Mammary epithelial cell (primary cell): ENCODE measurements at places on chromosomes 3 and 15. TPM values are rescaled to one million over a fixed set of nuclear protein-coding genes. Genes with fewer than 3 reads are reported as not detected.

- peak; percentile 86 for DNase-seq
Observed at GRCh38 chr3:171407759-171408158, 52.4 kb downstream of the TNIK start.

The ALDH1A2 gene
- 0.47 and 0.61 TPM in 2 replicates for total RNA-seq

- no peak for DNase-seq
Observed at GRCh38 chr3:56593455-56594158, 36.6 kb downstream of the CCDC66 start.

- peak; percentile 89 for DNase-seq
Observed at GRCh38 chr3:197002701-197003454, 26.7 kb downstream of the MELTF start.

DNA sequence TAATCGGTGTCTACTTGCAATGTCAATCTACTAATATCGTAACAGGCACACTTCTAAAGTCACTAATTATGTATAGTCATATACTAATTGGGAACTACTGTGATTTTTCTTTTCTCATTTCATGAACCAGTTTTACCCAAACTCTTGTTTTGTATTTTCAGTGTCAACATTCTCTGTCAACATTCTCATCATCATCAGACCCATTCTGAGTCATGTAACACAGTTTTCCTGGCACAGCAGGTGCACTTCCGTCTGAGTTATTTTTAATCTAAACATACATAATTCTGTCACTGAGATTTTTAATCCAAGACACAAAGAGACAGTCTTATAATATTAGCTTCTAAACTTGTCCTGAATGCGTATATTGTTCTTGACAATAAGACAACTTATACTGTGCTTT, 205.1 kb upstream of the EIF1B start:
- DNase-seq = no peak

DNA sequence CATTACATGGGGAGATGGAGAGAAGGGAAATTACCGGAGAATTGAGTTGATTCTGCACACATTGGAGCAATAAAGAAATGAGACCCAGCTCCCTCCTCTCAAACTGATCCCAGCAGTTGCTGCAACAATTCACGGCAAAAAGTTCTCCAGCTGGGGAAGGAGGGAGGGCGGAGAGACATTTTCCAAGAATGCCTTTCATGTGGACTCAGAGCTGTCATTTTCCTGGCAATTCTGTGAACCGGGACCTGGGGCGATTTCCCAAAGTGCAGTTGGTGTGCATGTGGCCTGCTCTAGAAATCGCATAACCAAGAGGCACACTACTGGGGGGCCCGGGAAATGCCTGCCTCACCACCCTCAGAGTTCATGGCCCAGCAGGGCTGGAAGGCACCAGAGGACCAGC, 48.7 kb upstream of the IREB2 start:
- no peak for DNase-seq

The FRMD4B gene
- total RNA-seq = 64.1 and 65.4 TPM in 2 replicates

DNA sequence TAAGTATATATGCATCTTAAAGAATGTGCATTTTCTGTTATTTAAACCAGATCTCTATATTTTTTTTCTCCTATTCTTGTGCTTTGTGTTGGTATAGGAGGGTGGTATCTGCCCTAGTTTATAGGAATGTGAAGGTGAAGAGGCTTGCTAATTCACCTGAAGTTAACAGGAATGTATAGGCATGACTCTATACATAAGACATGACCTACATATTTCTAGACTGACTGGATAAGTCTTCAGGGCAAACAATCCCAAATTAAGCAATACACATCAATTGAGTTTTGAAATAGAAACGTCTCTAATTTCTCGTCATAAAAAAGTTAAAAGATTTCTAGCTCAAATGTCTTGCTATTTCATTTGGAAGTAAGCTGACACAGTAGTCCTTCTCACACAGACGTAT, 410.0 kb downstream of the DIPK2A start:
- no peak for DNase-seq

The MST1 gene
- 8.3 TPM for total RNA-seq

The APEH gene
- 163 and 183 TPM in 2 replicates for total RNA-seq

The RNU5B-1 gene
- total RNA-seq = not detected

The SHC4 gene
- total RNA-seq = 4.8 and 5.5 TPM in 2 replicates

DNA sequence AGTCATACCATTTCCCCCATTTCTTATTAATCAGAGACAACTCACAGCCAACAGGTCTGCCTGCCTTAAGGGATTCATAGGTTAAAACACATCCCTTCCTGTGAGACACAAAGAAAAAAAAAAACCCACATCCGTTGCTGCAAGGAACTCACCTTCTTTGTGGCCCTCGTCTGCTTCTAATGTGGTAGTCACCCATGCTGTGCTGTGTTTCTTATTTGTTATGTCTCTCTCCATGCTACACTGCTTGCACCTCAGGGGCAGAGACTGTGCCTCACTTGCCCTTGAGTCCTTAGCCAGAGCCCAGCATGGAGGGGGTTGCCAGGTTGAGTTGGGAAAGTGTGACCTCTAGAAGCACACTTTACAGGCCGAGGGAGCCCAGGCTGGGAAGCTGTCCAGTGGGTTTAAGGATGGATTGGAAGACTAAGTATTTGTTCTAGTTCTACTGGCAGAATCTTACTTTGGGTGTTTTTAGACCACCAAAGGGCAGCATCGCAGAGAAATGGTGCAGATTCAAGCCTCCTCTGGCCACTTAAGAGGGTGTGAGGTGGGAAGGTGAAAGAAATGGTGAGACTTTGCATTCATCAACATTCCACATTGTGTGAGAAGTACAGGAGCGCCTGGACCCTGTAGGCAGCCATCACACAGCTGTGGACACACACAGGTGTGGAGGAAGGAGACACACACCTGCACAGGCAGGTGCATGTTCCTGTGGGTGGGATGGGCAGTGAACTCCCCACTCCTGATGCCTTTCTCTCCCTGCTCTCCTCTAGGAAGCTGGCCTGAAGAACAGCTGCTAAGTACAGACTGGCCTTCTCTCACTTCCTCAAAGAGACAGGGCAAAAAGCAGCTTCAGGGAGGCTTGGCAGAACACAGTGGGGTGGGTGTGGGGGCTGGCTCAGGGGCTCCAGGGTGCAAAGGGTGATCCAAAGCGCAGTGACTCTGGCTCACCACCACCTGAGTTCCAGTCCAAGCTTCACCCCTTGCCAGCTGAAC, 48.8 kb downstream of the GLB1 start:
- peak; percentile 55 for DNase-seq

DNA sequence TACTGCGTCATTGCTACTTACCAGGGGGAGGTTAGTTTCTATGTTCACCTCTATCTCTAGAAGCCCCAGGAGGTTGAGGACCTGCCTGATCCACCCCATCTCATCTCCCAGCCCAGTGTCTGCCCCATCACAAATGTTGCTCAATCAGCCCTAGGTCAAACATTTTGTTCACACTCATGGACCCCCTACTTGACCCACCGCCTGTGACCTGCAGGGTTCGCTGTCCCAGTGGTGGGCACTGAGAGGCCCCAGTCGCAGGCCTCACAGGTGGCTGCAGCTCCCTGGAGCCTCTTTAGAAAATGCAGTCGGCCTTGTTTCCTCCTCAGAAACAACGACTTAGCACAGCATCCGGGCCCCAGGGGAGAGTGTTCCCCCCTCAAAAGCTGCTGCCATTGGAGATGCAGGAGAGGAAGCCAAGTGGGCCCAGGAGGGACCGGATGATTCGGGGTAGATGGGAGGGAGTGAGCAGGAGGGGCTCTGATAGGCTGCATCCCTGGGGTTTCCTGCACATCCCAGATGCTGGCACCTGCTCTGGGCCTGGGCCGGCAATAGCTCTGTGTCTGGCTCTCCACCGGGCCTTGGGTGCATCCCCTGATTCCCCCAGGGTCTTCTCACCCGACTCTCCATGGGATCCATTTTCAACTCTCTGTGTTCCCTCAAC, 18.4 kb upstream of the INSYN1 start:
- DNase-seq = no peak

GRCh38 chr3:111541911-111542483, at the start of gene CD96:
CD96 (plus strand) TSS chr3:111542197; CDS start chr3:111542249, 52 bp downstream.
- peak; percentile 29 for DNase-seq

- DNase-seq = no peak
Observed at GRCh38 chr3:171563298-171563697, 103.1 kb upstream of the TNIK start.

The FOXB1 gene
- total RNA-seq = not detected in 2 replicates

- no peak for DNase-seq
Observed at GRCh38 chr15:92502930-92503857, 109.5 kb downstream of the ST8SIA2 start.

- no peak for DNase-seq
Observed at GRCh38 chr3:141091426-141091825, 40.3 kb downstream of the SPSB4 start.

DNA sequence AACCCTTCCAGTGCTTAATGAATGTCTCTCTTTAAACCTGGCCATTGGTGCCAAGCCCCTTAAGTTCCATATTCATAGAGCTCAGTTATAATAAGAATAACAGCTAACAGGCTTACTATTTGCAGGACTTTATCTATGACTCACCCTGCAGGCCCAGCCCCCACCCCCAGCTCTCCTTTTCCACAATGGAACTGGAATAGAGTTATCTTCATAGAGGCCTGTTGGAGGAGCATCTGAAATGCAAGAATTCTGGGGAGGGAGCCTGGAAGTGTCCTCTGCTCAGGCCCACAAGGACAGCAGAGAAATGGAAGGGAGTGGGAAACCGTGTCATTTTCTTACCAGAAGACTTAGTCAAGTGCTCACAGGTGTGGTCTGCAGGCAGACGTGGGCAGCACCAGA, 52.8 kb downstream of the SEMA5B start:
- DNase-seq = peak; percentile 38

DNA sequence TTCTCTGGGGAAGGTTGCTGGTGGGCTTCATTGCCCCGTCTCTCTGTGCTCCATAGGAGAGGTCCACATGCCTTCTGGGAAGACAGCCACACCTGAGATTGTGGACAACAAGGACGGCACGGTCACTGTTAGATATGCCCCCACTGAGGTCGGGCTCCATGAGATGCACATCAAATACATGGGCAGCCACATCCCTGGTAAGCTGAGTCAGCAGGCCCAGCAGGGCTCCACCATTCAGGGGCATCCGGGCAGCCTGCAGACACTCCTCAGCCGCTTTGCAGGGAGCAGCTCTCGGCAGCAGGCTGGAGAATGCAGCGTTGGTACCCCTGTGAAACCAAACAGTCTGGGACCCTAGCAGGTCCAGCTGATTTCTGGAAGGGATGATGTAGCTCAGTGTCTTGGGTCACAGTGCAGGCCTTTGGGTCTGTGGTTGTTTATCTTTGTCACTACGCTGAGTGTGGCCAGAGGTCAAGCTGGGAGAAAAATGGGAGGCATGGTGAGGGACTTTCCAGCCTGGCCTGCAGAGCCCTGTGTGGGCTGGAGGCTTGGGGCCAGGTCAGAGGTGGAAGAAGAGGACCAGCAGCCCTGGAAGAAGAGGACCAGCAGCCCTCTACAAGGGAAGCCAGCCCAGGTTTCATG, 67.2 kb downstream of the DNASE1L3 start:
- no peak for DNase-seq

DNA sequence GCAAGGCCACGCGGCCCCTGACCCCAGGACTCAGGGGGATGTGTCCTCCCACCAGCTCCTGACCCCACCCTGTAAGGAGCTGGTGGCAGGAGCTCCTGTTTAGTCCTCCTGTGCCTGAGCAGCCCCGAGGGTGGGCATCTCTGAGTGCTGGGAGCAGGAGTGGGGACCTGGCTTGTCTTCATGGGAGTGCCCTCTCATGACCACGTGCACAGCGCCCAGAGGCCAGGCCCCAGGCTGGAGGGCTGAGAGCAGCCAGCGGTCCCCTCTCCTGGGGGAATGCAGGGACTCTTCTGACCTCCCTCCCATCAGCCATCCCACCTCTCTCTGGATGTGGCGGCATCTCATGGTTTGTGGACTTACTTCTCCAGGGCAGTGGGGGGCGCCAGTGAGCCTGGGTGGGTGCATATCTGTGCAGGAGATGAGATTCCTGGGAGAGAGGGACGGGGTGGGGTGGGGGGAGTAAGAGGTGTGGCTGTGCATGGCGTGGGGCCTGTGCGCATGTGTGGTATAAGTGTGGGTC, 205.6 kb downstream of the TBC1D2B start:
- DNase-seq = no peak

GRCh38 chr15:41904541-41905005, 10.7 kb upstream of the SPTBN5 start:
- DNase-seq = peak; percentile 42

DNA sequence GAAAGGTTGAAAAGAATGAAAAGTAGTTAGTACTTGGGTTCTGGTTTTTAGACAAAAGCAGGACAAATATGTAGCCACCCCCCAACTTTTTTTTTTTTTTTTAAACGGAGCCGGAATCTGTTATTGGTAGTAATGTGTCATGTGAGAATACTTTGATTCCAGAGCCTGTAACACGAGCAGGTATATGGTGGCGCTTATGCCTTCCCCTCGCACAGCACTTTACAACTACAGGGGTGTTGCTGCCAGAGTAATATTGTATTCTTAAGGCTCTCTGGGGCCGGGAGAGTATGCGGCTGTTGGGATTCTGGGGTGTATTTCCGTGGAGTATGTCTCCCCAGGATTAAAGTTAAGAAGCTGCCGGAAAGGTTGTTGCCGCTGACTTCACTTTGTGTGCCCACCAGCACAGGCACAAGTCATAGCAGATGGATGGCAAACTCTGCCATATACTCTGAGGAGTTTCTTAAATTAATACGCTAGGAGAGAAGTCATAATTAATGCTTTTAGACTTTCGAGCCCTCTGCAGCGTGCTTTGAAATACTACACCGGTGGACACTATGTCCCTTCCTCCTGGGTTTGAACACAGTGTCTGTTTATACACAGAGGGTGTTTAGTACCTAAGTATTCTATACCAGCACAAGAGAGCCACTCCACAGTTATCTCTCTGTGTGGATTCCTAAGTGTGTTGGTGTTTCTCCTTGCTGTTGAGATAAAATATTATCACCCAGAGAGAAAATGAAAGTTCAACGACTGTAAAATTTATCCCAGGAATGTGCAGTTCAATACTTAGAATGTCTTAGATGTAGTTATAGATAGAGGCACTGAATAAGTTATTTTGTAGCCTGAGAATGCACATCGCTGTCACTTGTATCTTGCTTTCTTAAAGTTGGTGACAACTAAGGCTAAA, 1.4 kb downstream of the MBNL1 start:
- peak; percentile 61 for DNase-seq

The C3orf52 gene
- total RNA-seq = 16.8 TPM

The SLC24A5 gene
- total RNA-seq = not detected

DNA sequence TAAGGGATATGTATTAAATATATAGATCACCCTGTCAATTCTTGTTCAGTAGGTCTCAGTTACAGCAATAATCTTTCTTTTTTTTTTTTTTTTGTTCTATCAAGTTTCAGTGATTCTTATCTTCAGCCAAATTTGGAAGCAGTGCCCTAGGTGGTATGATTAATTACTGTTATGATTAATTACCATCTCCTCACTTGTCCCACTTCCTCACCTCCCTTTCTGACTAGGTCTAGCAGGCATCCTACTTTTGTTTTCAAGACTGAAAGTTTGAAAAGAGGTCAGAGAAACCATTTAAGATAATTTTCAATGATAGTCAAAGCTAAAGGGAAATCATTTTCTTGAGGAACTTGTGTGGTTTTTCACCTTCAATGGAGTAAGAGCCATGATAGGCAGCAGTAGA, 144.0 kb upstream of the CNTN4 start:
- DNase-seq = no peak

DNA sequence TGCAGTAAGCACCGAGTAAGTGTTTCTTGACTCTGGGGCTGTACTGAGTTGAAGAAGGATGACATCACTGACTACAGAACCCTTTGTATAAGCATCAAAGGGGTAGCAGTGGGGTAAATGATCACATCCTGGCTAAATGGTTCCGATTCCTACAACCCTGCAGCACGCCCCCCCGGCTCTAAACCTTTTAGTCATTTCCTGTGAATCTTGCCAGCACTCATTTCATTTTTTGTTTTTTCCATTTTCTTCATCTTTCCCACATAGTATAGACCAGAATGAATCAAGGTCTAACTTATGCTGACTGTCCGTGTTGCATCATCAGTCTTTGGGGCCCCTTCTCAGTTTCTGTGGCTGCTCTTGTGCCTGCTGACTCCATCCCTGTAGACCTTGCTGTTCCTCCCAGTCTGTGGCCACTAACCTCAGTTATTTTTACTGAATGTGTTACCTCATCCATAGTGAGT, 383.1 kb upstream of the TPRG1 start:
- DNase-seq = peak; percentile 90
